ENCODE measurements at places on chromosomes 2 and 18.

DNA sequence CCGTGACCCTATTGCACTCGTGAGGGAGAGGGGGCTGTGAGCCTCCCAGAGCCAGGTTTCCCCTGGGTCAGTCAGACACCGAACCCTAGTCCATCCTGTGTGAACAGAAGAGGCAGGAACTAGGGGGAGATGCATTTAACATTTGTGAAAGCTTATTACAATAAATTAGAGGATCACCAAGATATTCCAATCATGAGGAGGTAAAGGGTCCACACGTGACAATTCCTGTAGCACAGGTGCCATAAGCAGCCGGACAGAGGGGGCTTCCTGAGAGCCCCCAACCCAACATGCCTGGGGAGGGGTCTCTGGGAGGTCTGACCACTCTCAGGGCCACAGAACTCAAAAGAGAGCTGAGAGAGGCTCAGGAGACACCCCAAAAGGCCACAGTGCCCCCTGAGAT, 93.3 kb downstream of the KCNF1 start:
- DNase-seq = no peak

DNA sequence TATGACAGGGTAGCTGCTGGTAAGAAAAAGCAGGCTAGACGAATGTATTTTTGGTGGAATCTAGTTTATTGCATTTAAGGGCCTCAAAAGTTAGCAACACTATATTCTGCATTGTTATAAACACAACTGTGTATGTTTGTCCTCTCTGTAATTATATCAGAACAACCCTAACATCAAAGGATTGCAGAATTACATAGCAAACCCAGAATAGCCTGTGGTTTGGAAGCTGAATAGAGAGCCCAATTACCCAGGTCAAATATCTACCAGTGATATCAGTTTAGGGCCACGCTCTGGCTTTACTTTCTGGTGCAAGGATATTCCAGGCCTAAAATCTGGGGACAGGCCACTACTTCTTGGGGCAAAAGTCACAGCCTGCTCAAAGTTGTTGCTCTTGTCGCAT, 25.1 kb upstream of the MRO start:
- no peak for DNase-seq

GRCh38 chr2:203697190-203697589, 9.2 kb upstream of the CD28 start:
- no peak for DNase-seq

DNA sequence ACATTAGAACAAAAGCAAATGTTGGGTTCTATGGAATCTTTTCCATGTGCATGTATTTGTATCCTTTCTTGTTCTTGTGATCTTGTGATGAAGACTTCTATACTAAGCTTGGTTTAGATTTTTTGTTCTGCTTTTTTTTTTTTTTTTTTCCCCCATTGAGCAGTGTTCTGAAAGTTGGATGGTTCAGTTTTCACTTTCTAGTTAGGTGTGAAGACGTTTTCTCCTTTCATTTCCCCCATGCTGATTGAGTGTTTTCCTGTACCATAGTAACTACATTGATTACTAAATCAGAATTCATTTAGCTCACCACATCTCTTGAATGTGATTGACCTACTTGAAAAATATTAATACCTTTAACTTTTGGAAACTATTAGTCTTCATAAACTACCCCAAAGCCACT, 34.1 kb downstream of the NOP58 start:
- DNase-seq = no peak

DNA sequence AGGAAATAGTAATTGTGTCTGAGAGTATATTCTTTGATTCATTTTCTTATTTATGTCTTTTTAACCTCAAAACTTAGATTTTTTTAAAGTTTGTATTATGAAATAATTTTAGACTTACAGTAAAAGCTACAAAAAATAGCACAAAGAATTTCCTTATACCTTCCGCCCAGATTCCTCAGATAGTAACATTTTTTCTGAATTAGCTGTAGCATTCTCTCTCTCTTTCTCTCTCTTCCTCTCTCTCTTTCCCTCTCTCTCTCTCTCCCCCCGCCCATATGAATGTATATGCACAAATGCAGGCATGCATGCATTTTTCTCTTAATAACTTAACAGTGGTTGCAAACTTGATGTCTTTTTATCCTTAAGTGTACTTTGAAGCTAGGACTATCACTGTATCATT, 361.1 kb upstream of the NRP2 start:
- no peak for DNase-seq

GRCh38 chr2:9002637-9003365, 683 bp downstream of the MBOAT2 start:
- DNase-seq = peak; percentile 0

DNA sequence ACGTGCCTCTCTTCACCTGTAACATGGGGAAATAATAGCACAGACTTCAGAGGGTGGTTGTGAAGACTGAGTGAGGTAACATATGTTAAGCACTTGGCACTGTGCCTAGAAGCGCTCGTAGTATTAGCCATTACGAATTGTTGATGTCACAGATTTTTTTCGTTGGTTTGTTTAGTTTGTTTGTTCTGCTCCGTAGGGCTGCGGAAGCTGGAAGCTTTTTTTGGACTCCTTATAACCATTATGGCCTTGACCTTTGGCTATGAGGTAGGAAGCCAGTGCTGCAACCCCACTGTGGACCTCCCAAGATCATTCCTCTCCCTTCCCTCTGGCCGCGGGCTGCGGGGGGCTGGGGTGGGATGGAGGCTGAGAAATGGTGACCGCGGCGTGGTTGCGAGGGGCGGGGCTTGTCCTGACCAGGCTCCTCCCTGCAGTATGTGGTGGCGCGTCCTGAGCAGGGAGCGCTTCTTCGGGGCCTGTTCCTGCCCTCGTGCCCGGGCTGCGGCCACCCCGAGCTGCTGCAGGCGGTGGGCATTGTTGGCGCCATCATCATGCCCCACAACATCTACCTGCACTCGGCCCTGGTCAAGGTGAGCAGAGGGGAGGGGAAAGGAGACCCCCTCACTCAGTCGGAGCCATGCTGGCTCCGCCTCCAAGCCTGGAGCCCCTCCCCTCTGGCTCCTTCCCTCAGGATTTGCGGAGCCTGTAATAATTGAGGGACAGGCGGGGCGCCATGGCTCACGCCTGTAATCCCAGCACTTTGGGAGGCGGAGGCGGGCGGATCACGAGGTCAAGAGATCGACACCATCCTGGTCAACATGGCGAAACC, 5.5 kb downstream of the SLC11A1 start:
- no peak for DNase-seq

- DNase-seq = no peak
These were observed 30.6 kb downstream of the ADRA2B start for GRCh38 chr2:96085541-96086355.

GRCh38 chr2:144330951-144331673, 188.8 kb downstream of the ZEB2 start:
- no peak for DNase-seq

- DNase-seq = no peak
These were observed 535.5 kb upstream of the ID2 start for GRCh38 chr2:8146132-8147005.

GRCh38 chr2:12412898-12413305, 303.8 kb upstream of the TRIB2 start:
- DNase-seq = no peak

DNA sequence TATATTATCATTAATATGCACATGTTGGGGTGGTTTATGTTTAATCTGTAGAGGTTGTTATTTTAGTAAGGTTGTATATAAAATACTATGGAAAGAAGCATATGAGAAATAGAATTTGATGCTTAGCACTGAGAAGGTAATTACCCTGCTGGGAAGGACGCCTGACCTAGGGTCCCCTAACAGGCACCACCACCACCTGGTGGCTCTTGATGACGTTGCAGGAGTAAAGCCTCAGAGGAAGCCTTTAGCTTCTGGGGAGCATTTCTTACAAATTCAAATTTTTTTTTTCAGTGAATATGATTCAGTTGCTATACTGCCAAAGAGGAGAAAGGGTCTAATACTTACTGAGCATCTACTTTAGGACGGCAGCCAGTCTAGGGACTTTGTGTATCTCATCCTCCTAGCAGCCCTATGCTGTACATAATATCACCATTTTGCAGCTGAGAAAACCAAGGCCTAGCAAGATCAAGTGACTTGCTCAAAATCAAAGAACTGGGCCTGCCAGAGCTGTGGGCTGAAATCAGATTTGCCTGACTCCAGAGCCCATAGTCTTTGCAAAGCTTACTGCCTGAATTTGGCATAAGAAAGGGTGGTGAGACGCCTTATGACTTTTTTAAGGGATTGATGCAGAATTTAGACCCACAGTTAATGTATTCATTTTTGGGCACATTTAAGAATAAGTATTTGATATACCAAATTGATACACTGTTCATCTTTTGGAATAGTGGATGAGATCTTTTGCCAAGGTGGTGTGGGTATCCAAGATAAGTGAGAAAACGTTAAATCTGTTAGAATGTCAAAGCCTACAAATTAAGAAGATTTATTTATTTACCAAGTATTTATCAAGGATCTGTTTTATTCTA, 78.8 kb upstream of the GAREM1 start:
- peak; percentile 1 for DNase-seq

- DNase-seq = no peak
These were observed 40.2 kb upstream of the NEB start for GRCh38 chr2:151774506-151774905.

DNA sequence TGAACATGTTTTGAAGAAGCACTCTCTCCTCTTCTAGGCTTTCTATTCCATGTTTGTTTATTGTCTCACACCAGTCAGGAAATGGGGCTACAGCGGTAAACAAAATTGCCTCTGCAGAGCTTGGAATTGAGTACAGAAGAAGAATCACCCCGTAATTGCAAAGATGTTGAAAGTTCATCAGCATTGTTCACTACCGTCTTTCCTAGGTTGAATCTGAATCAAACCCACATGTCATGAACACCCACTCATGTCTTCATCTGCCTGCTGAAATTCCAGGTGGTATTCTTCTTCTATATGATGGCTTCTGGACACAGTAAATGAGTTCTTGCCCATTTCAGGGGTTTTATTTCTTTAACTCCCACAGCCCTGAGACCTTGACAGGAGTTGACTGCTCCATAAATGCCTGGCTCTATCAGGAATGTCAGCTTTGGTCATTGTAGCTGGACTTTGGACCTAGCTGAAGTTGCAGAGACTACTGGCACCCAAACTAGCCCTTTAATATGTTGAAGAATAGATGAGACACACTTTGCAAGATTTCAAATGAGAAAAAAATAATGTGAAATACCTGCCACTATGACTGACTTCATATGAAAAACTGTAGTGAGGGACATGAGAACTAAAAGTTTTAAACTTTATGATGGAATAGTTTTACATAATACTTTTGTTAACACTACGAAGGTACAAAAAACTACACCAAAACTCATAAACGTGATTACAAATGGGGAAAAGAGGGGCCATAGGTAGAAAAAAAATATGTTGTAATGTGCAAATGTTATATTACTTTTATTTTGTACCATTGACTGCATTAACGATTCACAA, 1235.3 kb upstream of the ZEB2 start:
- no peak for DNase-seq

- DNase-seq = no peak
These were observed 84.7 kb upstream of the STON1 start for GRCh38 chr2:48445091-48445725.

DNA sequence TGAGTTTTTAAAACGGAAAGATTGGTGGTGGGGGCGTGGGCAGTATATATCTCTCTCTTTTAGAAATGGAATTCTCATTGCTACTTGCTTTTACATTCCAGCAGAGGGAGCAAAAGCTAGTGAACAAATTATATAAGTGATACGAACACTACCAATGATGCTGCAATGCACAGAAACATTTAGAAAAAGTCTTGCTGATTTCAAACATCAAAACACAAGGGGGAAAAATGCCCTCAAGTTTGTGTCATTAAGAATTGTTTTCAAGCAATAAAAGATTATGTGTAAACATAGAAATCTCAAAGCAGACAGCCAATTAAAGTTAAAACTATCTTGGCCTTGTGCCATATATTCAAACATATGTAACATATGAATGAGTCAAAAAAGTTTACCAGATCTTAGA, 296.3 kb upstream of the KCNJ3 start:
- no peak for DNase-seq

DNA sequence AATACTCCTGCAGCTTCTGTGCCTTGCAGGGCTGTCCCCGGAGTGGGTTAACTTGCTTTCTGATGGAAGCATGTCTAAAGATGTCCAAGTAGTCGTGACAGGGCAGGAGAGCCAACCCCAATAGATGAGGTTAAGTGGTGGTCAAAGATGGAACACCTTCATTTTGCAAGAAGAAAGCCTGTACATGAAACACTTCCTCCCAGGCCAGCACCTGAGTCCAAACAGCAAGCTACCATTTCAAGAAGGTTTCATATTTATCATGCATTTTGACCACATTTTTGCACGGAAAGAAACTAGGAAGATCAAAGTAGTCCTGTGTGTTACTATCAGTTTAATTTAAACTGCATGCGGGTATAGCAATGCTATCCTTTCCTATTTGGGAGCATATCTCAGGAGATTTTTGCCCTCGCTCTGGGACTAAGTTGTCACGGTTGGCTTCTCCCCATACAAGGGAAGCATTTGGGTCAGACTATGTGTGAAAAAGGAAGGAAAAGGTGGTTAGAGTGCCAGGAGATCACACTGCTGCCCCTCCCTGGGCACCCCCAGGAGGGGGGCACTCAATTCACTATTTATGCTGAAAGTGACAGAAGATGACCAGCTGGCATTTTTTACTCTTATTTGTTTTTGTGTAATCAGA, 187.6 kb downstream of the ZNF521 start:
- no peak for DNase-seq

DNA sequence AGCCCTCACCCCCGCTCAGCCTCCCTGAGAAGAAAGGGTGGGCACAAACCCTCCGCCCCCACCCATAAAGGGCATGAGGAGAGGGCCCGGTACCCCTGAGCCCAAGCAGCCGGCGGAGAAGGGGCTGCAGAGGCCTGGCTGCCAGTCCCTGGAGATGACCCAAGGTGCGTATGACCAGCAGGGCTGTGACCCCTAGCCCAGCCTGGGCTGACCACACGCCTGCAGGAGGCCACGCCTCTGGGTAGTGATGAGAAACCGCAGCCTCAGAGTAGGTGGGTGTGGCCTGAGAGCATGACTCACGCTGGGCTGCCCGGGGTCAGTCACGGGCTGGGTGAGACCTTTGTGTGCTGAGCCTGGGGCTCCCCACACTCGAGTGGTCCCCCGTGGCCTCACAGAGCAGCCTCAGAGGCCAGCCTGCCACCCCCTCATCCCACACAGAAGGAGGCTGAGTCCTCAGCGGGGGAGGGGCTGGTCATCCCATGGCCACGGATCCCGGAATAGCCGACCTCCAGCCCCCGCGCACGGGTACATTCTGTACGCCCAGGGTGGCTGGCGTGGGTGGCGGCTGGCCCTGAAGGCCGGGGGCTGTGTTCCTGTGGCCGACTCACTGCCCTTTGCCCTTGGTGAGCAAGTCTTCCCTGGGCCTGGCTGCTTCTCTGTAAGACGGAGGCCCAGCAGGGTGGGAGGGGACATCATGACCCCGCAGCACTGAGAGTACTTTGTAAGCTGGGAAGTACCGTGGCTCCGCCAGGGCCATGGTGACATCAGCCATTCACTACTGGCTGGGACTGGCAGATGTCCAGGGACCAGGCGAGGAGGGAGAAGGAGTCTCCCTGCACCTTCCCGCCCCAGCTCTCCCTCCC, 110.8 kb upstream of the OTOS start:
- DNase-seq = no peak

- no peak for DNase-seq
These were observed 36.7 kb downstream of the PRKD3 start for GRCh38 chr2:37287966-37288365.
